ENCODE measurements at places on chromosomes 6 and 20. TPM values are rescaled to one million over a fixed set of nuclear protein-coding genes. Genes with fewer than 3 reads are reported as not detected.

Gene GMEB2
- 15.4 TPM for total RNA-seq

GRCh38 chr6:141370438-141370837, 762.3 kb upstream of the GJE1 start:
- no peaks in the 10 kb centered on the region for H3K27me3 ChIP-seq
- H3K4me3 ChIP-seq: no peak overlapping the region
- no peak for DNase-seq
- 0 out of 2 replicates have a peak, but pooled peaks cover 3% of the 10 kb centered on the region for H3K36me3 ChIP-seq
- H3K4me1 ChIP-seq: no peaks in the 10 kb centered on the region

DNA sequence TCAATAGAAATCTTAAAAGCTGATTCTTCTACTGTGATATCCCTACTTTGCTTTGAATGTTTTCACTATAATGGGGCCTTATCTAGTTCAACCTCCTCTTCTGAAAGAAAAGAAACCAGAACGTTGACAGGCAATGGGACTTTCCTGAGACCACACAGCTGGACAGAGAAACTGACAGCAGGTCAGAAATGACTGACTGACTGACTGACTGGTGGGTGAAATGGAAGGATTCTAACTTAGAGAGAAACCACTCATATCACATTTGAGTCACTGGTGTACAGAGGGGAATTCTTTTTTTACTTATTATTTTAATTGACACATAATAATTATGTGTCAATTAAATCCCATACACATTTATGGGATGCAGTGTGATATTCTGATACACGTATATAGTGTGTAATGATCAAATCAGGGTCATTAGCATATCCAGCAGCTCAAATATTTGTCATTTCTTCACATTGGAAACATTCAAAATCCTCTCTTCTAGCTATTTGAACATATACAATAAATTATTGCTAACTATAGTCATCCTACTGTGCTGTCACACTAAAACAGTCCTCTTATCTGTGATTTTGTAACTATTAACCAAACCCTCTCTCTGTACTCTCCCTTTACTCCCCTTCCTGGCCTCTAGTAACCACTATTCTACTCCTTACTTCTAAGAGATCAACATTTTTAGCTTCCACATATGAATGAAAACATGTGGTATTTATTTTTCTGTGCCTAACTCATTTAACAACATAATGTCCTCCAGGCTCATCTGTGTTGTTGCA, 64.8 kb upstream of the NRSN1 start:
- H3K4me1 ChIP-seq: no peaks in the 10 kb centered on the region
- no peaks in the 10 kb centered on the region for H3K36me3 ChIP-seq
- H3K4me3 ChIP-seq: no peak overlapping the region

Gene GPLD1
- 0.97 TPM for total RNA-seq

Gene HLA-DMA
- 6.3 TPM for total RNA-seq

- H3K36me3 ChIP-seq: peaks cover 2% of the 10 kb centered on the region
- no peak overlapping the region for H3K4me3 ChIP-seq
- H3K4me1 ChIP-seq: peaks cover 16% of the 10 kb centered on the region
Observed at GRCh38 chr6:138089325-138089724, 17.9 kb downstream of the PERP start.

Gene CST2
- total RNA-seq: 5.6 TPM

Gene TGM3
- not detected for total RNA-seq

Gene PNPLA1
- total RNA-seq: not detected

GRCh38 chr6:129342243-129342642, 367.7 kb downstream of the ARHGAP18 start:
- H3K36me3 ChIP-seq: no peaks in the 10 kb centered on the region
- H3K27me3 ChIP-seq: no peaks in the 10 kb centered on the region
- DNase-seq: peak; percentile 74
- H3K4me1 ChIP-seq: peaks cover 48% of the 10 kb centered on the region
- peak overlapping the region; percentile 87 for H3K27ac ChIP-seq

- no peaks in the 10 kb centered on the region for H3K36me3 ChIP-seq
- H3K4me3 ChIP-seq: no peak overlapping the region
- H3K27ac ChIP-seq: no peak overlapping the region
Observed at GRCh38 chr6:186340-186965, 105.8 kb upstream of the DUSP22 start.

- peaks cover 18% of the 10 kb centered on the region for H3K4me1 ChIP-seq
- peak overlapping the region; percentile 72 for H3K27ac ChIP-seq
- no peaks in the 10 kb centered on the region for H3K27me3 ChIP-seq
- DNase-seq: peak; percentile 90
Observed at GRCh38 chr20:8757146-8757545, 311.7 kb upstream of the PLCB4 start.

Gene MAS1
- total RNA-seq: not detected

DNA sequence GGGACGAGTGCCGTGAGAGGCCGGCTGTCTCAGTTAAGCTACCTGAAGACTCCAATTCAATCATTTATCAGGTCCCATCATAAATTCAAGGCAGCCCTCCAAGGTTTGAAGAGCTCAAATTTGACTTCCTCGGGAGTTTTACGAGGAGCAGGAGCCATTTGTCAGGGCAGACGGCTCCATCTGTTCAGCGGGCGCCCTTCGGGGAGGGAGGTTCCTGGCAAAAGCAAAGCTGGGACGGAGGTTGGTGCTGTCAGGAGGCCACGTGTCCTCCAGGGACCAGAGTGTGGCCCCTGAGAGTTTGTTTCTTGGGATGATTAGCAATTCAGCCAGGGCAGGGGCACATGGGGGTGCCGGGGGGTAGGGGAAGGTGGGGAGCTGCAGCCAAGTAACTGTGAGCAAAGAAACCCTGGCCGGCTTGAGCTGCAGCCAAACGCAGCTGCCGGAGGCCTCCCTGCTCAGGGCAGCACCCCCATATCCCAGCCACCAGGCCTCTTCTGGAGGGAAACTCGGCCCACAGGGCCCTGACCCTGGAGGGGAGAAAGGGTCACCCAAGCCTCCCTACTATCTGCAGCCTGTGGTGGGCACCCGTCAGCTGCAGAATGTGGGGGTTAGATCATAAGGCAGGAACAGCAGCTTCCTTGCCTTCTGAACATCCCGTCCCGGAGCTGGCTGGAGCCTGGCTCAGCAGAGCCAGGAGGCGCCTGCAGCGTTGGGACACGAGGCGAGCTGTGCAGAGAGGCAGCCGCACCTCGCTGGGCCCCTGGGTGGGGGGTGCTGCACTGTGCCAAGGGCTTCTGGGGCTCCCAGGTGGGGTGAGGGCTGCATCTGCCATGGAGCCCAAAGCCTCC, 63.6 kb upstream of the GATA5 start:
- DNase-seq: no peak
- no peaks in the 10 kb centered on the region for H3K4me1 ChIP-seq
- H3K27me3 ChIP-seq: peaks cover 39% of the 10 kb centered on the region
- no peak overlapping the region for H3K4me3 ChIP-seq

Gene ECHDC1
- 115 TPM for total RNA-seq

DNA sequence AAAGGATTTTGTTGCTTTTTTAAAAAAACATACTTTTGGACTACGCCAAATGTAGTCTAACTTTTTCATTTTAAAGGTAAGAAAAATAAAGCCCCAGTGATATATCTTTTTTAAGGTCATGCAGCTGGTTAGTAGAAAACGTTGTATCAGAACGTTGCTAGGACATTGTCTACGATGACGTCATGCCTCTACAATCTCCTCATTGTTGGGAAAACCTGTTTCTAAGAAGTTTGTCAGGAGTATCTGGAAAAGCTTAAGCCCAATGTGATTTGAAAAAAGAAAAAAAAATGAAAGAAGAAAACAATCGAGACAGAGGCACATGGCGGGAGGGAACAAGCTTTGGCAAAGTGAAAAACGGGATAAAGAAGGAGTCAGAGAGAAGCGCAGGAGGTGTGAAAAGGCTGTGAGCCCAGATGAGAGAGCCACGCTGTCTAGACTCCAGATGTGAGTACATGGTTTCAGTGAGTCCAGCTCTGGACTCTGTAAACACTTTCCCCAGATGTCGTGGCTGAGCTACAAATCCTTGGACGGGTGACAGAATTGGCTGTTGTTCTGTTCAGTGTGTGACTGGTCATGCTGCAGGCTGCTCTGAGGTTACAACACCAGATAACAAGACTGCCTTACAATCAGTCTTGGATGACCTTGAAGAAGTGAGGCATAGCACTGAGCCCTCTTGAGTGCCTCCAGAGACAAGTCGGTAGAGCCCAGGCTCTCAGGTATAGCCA, 656.7 kb upstream of the ID4 start:
- no peaks in the 10 kb centered on the region for H3K4me1 ChIP-seq
- peak; percentile 90 for DNase-seq
- H3K27me3 ChIP-seq: no peaks in the 10 kb centered on the region
- H3K36me3 ChIP-seq: no peaks in the 10 kb centered on the region

DNA sequence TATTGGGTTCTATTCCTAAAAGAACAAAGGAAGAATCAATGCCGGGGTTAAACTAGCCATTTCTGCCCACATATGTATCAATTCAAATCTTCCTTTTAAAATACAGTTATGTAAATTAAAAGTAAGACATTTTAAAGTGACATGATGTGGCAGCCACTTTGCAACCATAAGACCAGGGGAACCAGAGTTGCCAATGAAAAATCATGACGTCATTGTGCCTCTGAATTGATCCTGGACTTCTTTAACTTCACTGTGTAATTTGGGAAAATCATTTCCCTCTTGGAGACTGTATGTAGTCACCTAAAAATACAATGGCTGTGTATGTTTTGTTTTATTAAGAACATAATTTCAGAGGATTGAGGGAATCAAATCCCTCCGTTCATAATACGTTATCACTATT, 42.2 kb downstream of the SLC13A3 start:
- no peak overlapping the region for H3K4me3 ChIP-seq
- no peaks in the 10 kb centered on the region for H3K4me1 ChIP-seq
- DNase-seq: no peak
- H3K27me3 ChIP-seq: no peaks in the 10 kb centered on the region
- H3K27ac ChIP-seq: no peak overlapping the region
- H3K36me3 ChIP-seq: no peaks in the 10 kb centered on the region

- H3K27ac ChIP-seq: peak overlapping the region; percentile 96
- H3K4me1 ChIP-seq: peaks cover 51% of the 10 kb centered on the region
- peaks cover 12% of the 10 kb centered on the region for H3K36me3 ChIP-seq
- H3K27me3 ChIP-seq: no peaks in the 10 kb centered on the region
Observed at GRCh38 chr20:19976595-19977372, 40.4 kb upstream of the NAA20 start.

DNA sequence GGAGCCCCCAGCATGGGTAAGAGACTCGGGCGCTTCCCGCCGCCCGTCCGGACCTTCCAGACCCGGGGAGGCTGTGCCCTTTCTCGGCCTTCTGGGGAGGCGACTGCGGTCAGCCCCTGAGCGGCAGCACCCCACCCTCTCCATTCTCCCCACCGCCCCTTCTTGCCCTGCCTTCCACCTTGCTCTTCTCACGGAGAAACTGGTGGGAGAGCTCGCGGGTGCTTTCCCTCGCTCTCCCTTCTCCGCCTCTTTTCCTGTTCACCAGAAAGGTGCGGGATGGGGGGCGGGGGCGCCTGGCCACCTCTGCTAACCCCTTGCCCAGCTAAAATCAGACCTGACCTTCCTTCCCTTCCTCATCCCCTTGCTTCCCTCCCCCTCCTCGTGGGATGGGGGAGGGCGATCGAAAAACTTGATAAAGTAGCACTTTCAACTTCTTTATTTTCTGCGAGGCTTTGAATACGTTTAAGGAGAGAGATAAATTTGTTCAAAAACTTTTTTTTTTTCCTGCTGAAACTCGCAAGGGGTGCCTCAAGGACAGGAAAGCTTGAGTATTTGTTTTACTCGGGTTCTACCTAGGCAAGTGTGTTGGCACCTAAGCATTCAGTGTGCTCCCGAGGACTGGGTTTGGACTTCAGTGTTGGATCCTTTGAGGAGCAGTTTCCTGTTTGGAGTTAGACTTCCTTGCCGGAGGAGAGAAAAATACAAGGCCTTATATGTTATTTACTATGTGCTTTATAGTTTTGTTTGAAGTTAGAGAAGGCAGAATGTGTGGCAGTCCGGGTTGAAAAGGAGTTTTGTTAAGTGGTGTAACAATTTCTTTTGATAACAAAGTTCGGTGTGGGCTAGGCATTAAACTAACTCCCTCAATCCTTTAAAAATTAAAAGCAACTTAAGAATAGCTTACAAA, 897 bp downstream of the CD2AP start:
- peaks cover 21% of the 10 kb centered on the region for H3K4me1 ChIP-seq
- H3K27me3 ChIP-seq: no peaks in the 10 kb centered on the region
- H3K36me3 ChIP-seq: no peaks in the 10 kb centered on the region
- H3K4me3 ChIP-seq: peak overlapping the region; percentile 99
- H3K27ac ChIP-seq: peak overlapping the region; percentile 81
- DNase-seq: peak; percentile 55

DNA sequence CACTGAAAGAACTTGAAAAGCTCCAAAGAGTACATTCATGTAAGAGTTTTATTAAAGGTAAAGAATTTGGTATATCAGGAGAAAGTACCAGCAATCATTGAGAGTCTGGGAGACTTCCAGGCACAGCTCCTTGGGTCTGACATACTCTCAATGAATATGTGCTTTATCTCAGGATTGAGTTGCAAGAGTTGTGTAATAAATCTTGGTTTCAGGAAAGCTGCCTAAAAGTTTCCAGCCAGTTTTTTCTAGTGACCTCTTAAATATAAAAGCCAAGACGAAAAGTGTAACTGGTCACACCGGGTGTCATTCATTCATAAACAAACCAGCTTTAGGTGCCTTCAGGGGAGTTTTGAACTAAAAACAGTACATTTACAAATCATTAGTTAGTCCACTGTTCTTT, 21.6 kb upstream of the GJA1 start:
- no peak overlapping the region for H3K4me3 ChIP-seq
- H3K4me1 ChIP-seq: no peaks in the 10 kb centered on the region
- H3K27ac ChIP-seq: no peak overlapping the region
- no peaks in the 10 kb centered on the region for H3K36me3 ChIP-seq
- no peaks in the 10 kb centered on the region for H3K27me3 ChIP-seq

Gene TFEB
- 10.0 TPM for total RNA-seq

Gene DEFB119
- not detected for total RNA-seq

- no peak overlapping the region for H3K27ac ChIP-seq
- H3K4me1 ChIP-seq: no peaks in the 10 kb centered on the region
- no peak overlapping the region for H3K4me3 ChIP-seq
- DNase-seq: no peak
- H3K36me3 ChIP-seq: no peaks in the 10 kb centered on the region
Observed at GRCh38 chr20:15415908-15416307, 1078.5 kb upstream of the FLRT3 start.

DNA sequence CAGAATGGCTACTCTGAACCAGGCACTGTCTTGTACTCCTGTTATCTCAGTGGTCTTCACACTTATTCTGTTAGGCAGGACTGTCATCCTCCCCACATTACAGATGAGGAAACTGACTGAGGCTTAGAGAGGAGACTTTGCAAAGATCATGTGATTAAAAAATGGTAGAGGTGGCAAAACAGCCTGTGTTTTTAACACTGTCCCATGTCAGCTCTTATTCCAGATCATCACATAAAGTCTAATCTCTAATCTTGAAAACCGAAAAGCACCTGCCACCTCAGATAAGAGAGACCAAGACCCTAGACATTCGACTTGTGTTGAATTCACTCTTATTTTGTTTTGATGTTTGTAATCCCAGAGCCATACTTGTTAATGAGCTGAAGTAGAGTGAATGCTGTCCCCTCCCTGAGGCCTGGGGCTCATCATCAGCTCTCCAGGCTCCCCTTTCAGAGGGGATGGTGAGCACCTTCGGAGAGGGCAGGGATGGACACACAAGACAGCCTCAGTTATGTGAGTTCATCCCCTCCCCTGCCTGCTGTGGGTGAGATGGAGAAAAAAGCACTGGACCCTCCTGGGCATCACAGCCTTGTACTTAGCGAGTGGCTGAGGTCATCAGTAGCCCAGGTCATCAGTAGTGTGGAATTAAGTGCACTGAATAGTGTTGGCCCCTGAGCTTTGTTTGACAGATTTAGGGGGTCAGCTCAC, 30.6 kb downstream of the MTHFD1L start:
- H3K4me3 ChIP-seq: no peak overlapping the region
- no peaks in the 10 kb centered on the region for H3K27me3 ChIP-seq
- peaks cover 38% of the 10 kb centered on the region for H3K36me3 ChIP-seq
- no peak for DNase-seq

Measured in GM23248 (cell line).